Stimulated activated CD8-positive, alpha-beta memory T cell treated with anti-CD3 and anti-CD28 coated beads, Interleukin-7, amount 100 ng/mL, for 1 hour (primary cell): ENCODE measurements at places on chromosomes 11 and 22.

DNA sequence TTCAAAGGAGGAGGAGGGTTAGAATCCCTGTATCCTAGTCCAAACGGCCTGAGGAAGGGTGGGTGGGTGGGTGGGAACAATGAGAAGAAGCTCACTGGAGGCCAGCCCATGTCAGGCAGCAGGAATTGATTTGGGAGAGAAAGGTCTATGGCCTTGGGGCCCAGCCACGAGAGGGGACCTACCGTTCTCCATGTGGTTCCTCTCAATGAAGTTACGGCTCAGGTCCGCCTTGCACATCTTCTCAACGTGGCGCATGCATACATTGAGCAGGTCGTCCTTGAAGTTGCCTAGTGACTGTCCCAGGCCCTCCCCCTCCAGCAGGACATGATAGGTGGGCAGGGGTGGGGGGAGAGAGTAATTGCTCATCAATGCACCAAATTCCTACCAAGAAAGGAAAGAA is 12.4 kb downstream of the TRIM29 start:
- no peak for DNase-seq

DNA sequence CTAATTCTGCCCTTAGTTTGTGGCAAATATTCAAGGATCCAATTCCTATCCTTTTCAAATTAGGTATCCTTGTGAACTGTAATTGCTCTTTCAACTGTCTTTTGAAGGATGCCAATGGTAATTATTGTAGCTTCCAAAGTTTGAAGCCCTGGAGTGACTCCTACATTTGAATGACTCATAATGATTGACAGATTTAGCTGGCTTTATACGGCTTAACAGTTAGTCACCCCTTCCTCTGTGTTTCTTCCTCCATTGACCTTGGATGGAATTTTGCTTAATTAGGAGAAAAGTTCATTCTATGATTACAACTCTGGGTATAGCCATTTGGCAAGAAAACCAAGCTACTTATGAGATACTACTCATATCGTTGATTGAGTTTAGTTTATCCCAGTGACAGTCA is 639.3 kb upstream of the KIRREL3 start:
- DNase-seq, result no peak

DNA sequence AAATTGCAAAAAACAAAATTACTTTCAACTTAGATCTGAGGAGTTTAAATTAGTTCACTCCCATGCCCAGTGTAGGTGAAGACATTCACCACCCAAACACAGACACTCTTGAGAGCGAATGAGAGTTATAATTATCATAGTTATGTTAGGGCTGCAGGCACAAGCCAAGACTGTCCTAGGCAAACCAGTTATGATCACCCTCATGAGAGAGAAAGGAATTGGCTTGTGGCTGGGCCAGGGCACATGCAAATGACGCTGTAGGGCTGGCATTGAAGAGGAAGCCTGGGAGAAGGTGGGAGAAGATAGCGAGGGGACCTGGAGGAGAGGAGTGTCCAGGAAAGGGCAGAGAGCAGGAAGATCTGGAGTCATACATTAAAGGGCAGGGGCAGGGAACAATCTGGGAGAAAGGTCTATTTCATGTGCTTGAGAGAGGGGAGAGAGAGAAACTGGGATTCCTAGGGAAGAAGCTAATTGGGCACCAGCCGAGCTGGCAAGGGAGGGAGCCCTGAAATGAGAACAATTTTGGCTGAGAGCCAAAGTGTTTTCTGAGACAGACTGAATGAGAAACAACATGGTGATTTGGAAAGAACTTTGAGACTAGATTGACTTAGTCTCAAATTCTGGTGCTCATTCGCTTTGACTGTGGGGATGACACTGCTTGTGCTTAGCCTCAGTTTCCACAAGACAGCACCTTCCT is 279.9 kb downstream of the KIRREL3 start:
- no peak for DNase-seq

- DNase-seq, result no peak
Measured at GRCh38 chr11:13091373-13091772, 82.3 kb downstream of the RASSF10 start.

DNA sequence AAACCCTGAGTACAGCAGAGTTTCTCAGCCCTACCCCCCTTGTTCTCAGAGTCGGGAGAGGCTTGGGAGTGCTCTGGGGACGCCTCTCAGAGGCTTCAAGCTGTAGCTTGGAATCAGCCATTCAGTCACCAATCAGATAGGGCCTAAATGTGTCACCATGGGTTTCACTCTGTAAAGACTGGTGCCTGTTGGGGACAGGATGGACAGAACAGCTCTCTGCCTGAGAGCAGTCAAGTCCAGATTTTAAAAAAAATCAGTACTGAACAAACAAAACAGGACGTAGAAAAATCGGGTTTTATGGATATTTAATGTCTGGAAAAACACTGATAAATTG is 1.3 kb downstream of the FADD start:
- DNase-seq, result no peak

- no peak for DNase-seq
Measured at GRCh38 chr11:110148775-110149744, 55.9 kb downstream of the ZC3H12C start.

- no peak for DNase-seq
Measured at GRCh38 chr22:44436736-44437135, 61.3 kb downstream of the RTL6 start.

DNA sequence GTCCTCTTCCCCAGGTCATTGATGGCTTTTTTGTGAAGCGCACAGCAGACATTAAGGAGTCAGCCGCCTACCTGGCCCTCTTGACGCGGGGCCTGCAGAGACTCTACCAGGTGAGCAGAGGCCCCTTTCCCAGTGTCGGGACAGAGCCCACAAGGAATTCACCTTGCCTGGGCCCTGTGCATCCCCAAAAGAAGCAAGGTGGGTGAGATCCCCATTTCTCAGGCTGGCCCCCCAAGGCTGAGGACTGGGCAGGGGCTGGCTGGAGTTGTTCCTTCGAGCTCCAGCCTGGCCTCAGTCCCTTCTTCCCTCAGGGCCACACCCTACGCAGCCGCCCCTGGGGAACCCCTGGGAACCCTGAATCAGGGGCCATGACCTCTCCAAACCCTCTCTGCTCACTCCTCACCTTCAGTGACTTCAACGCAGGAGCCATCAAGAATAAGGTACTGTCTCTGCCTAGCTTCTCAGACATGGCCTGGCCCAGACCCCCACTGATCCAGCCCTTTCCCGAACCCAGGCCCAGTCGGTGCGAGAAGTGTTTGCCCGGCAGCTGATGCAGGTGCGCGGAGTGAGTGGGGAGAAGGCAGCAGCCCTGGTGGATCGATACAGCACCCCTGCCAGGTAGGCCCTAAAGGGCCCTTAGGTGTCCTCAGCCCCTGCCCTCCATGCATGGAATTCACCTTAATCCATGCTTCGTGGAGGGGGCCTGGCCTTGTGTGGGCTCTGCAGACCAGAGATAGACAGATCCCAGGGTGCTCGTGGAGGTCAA is 4.7 kb downstream of the MUS81 start:
- DNase-seq, result no peak

- no peak for DNase-seq
Measured at GRCh38 chr11:98710986-98711385, 309.8 kb upstream of the CNTN5 start.
